ENCODE measurements at places on chromosomes 4 and X.
A peak's percentile ranks its signal among the peaks of the same experiment; 100 is the strongest.

- DNase-seq: no peak
Measured at GRCh38 chrX:154349979-154350378, 24.5 kb downstream of the FLNA start.

GRCh38 chrX:108541286-108541685 lies 101.6 kb downstream of the COL4A5 start:
- no peak for DNase-seq

DNA sequence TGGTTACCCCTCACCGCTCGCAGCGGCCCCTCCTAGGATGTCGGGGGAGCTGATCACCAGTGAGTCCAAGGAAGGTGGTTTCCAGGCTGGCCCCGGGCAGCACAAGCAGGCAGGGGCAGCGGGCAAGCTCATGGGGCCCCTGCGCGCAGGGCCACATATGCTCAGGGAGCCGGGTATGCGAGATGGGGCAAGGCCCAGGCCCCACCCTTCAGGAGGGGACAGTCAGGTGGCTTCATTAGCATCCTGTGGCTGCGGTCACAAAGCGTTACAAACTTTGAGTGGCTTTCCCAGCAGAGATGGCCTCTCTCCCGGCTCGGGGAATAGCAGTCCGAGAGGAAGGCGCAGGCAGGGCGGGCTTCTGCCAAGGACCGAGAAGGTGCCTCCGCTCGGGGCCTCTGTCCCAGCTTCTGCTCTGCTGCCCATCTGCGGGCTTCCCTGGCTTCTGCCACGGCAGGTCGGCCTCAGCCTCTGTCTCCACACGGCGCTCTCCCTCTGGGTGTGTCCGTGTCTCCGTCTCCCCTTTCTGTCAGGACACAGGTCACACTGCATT lies 13.5 kb downstream of the ABCD1 start:
- no peak for DNase-seq

DNA sequence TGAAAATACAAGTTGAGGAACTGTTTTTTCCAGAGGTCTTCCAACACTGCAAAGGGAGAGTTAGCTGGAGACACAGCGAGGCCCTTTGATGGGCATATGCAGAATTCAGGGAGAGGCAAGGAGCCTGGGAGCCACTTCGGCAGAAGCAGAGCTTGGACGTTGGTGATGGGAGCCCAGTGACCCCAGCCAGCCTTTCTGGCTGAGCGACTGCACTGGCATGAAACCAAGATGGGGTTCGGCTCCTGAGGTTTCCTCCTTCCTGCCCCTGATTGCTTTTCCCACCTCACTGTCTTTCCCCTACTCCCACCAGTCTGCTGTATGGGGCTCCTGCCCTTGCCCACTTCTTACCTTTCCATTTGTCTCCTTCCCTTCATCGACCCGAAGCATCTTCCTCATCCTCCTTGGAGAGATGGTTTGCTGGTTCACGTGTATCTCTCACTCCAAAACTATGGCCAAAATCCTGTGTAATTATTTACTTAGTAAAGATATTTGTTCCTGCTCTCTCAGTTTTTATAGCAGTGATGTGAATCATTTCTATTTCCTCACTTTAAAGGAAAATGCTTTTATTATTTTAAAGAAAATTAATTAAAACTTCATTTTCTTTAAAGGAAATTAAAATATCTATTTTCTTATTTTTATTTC lies 100.5 kb downstream of the NFKB1 start:
- no peak for DNase-seq

DNA sequence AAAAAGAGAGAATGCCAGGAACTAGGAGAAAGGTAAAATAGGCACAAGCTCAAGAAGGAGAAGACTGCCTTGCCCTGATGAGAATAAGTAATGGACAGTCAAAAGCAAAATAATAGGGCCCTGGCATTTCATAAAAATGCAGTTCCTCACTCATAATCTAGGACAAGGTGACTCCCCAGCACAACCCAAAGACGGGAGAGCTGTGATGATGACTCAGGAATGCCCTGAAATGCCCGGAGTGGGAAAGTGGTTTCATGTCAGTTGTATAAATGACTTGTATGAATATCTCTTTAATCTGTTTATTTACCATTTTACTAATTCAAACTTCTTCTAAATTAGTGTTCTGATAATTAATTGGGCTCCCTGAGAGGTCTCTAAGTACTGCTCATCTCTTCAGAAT lies 28.8 kb upstream of the SETD7 start:
- DNase-seq: no peak

- no peak for DNase-seq
Measured at GRCh38 chrX:14232688-14233087, 203.0 kb upstream of the GEMIN8 start.

- no peak for DNase-seq
Measured at GRCh38 chrX:41273638-41274037, 60.3 kb upstream of the DDX3X start.

GRCh38 chr4:41575207-41575606 lies 37.2 kb downstream of the LIMCH1 start:
- DNase-seq: no peak

DNA sequence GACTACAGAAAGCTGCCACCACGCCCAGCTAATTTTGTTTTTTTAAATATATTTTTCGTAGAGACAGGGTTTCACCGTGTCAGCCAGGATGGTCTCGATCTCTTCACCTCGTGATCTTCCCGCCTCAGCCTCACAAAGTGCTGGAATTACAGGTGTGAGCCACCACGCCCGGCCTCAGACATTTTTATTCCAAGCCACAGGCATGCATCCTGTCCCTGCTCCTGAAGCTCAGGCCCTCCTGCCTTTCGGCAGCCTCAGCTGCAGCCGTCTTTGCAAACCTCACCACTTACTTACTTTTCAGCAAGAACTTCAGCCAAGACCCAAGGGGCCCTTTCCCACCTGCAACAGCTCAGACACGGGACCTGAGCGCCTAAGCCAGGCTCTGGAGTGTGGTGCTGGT lies 26.0 kb downstream of the FAM53A start:
- no peak for DNase-seq

DNA sequence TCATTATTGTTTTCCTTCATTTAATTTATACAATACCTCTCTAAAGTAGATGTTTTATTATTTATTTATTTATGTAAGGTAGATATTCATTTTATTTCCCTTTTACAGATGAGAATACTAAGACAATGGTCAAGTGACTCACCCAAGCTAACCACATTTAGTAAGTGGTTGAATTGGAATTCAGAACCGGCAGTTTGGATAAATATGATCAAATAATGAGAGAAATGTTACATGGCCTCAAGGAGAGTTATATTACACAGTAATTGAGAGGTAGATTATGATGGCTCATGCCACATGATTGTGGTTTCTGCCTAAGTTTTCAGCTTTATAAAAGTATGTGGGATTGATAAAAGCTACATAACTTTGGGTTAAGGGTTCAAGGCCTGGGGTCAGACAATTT lies 239.4 kb upstream of the BOD1L1 start:
- no peak for DNase-seq

GRCh38 chr4:77624213-77624612 lies 18.6 kb downstream of the CXCL13 start:
- DNase-seq: no peak

- DNase-seq: peak; percentile 30
Measured at GRCh38 chr4:55069248-55069647, 56.1 kb downstream of the KDR start.

DNA sequence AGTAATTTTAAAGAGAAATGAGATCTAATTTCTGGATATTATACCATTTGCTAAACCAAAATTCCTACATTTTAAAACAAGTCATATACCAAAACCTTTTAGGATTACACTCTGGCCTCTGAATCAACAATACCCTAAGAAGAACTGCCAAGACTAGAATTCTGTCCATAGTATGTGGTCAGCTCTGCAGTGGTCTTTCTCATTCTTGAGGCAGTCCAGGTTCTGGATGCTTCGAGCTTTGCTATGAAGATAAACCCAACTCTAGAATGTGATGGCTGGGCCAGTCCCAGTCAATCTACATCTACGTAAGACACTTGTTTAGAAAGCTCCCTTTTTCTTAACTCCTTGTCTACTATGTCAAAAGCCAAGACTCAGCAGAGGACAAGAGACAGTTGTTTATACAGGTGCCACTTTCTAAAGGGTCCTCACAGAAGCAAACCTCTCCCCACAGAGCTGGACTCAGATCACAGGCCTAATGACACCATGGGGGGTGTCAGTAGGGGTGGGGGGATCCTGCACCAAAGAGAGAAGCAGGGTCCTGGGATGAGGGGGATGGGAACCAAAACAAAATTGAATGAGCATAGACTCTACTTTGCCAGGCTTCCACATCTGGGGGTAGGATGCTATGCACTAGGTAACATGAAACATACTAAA lies 63.2 kb downstream of the SH3RF1 start:
- no peak for DNase-seq

GRCh38 chr4:109014593-109015412 lies 251.9 kb upstream of the ETNPPL start:
- no peak for DNase-seq

DNA sequence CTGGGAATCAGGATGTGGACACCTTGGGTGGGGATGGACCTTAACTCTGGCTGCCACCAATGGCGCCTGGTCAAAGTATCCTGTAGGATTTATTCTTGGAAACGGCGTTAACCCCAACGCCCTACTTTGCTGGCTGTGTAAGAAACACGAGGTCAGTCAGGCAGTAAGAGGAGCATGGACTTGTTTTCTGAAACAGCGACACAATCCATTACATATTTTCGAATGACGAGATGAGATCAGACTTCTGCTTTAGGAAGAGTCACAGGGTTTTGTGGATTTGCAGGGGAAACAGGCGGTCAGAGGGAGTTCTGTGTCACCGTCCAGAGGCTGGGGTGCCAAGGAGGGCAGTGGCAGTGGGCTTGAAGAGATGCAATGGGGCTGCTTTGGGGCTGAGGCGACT lies 92.2 kb downstream of the TBL1X start:
- DNase-seq: no peak

- no peak for DNase-seq
Measured at GRCh38 chr4:67480810-67481209, 64.5 kb downstream of the CENPC start.

GRCh38 chr4:184669251-184669650 lies 19.7 kb downstream of the PRIMPOL start:
- no peak for DNase-seq

DNA sequence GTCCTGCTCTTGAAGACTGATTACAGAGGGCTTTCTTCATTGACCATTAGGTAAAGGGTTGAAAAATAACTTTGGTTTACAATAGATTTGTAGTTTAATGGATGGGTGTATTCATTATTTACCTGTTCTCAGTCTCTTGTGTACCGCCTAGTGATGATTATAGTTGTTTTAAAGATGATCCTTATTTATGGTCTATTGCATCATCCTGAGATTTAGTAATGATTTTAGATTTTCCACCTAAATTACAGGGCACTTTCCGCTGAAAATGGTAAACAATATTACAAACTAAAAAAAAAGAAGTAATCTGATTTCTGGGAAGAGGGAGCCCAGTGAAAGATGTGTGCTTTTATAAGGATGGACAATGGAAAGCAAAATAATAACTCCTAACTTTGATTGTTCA lies 78.4 kb upstream of the TMEM33 start:
- no peak for DNase-seq

DNA sequence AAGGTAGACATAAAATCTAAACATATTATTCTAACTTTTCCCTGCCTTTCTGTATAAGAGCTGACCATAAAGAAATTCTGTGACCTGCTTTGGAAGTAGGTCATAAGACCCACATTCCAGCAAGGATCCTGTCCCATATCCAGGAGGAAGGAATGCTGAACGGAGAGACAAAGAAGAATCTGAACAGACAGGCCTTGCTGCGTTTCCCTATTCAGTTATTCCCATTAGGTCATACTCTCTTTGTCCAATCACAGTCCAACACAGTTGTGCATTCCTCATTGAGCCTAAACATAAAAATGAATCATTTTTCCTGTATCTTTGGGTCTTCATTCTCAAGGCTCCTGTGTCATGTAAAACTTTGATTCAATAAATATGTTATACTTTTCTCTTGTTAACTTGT lies 287.6 kb upstream of the TAPT1 start:
- no peak for DNase-seq

GRCh38 chrX:108439961-108440696 lies 491 bp downstream of the COL4A5 start:
- DNase-seq: no peak

- DNase-seq: no peak
Measured at GRCh38 chr4:184420881-184421416, 53.4 kb downstream of the IRF2 start.

- DNase-seq: no peak
Measured at GRCh38 chr4:6845027-6845426, 62.5 kb downstream of the KIAA0232 start.

DNA sequence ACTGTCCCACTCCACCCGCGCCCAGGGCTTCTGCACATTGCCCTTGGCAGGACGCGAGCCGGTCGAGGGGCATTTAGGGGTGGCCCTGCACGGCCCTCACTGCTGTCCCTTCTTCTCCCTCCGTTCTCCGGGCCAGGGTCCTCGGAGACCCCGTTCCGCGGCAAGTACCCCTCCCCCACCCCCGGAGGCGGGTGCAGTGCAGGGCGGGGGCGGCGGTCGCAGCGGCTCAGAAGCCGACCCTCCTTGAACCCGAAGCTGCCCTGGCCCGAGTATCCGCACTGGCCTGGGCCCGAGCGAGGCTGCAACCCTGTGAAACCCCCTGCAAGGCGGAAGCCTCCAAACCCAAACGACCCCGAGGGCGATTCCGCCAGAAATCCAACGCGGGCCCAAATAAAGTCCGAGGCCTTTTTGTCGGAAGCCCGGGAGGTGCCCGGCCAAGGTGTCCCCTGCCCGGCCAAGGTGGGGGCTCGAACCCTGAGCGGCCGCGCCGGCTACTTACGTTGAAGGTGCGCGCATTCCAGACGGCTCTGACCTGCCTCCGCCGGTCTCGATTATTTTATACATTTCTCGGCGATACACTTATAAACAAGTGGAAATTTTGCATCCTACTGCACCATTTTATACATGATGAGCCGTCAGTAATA lies 53.1 kb upstream of the TMEM33 start:
- DNase-seq: no peak

DNA sequence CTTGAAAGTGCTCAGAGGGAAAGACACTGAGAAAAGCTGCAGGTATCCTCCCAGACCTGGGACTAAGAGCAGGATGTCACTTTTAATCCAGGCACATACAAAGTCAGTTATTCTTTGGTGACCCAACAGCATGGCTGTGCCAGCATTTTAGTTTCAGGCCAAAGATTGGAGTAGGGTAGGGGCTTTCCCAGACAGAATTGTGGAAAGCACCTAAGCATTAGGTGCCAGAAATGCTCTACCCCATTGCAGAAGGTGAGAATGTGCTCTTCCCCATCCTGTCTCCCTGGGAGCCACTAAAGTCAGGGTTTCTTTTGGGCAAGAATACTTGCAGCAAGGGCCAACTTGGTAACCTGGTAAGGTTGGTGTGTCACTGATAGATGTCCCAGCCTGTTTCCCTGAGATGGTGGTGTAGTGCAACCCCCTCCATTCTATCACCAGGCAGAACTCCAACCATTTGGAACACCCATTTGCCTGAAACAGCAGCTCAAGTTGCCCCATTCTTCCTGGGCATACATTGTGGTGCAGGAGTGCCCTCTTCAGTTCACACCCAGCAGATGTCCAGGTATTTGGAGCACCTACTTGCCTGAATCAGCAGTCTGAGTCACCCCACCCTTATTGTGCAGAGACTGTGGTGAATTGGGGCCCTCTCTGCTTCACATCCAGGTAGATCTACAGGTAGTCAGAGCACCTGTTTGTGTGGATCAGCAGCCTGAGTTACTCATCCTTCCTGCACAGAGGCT lies 183.5 kb downstream of the ZC4H2 start:
- no peak for DNase-seq
